ENCODE measurements at places on chromosomes 4 and X.

DNA sequence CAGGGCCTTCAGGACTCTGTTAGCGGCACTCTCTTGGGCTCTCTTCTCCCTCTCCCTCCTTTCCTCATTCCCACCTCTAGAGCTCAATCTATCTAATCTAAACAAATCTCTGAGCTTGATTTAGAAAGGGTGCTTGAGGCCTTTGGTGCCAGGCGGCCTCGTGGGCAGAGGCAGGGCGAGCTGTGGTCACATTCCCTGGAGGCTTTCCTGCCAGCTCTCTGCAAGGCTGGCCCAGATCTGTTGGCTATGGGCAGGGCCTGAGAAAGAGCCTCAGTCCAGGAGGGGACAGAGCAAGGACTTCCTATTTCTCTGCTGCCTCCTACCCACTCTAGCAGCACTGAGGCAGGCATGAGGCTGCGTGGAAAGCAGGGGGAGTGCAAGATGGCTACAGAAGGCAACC, 38.6 kb downstream of the PJA1 start:
- DNase-seq, result no peak

GRCh38 chr4:118113220-118113619, 78.9 kb downstream of the NDST3 start:
- no peak for DNase-seq

DNA sequence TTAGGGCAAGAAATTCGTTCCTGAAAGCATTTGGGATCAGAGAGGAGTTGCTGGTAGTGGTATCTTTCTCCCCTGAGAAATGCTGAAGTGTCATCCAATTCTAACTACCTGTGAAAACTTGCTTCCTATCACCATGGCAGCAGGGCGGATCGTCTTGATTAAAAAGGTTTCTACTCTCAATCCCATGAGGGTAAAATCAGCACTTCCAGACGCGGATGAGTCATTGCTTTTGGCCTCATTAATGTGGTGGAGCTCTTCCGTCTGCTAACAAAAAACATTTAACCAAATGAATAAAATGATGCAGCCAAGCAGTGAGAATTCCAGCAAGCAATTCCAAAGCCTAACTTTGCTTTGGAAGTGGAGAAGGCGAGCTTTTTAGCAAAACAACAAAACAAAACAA, 325.6 kb downstream of the CAMK2D start:
- no peak for DNase-seq

DNA sequence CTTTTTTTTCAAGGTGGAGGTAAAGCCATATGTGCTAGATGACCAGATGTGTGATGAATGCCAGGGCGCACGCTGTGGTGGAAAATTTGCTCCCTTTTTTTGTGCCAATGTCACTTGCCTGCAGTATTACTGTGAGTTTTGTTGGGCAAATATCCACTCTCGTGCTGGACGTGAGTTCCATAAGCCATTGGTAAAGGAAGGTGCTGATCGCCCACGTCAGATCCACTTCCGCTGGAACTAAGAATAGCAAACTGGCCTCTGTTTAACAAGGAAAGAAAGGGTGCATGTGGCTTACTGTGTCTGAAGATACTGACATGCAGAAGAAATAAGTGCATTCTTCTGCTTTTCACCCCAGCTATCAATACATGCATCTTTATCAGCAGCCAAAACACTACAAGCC, 63.9 kb downstream of the CPEB2 start:
- DNase-seq, result no peak

DNA sequence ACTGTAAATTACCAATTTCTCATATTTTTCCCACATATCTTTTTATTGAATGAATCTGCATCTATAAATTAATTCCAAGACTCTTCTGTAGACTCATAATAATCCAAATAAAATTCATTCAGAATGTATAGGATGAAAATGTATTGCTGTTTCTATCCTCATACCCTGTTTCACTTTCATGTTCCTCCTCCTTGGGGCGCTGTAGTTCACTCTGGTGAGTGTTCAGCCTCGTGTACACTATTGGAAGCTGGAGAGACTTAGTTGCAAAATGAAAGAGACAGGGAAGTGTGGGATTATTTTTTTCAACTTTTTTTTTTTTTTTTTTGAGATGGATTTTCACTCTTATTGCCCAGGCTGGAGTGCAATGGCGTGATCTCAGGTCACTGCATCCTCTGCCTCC, 296.1 kb downstream of the TLL1 start:
- DNase-seq, result no peak

DNA sequence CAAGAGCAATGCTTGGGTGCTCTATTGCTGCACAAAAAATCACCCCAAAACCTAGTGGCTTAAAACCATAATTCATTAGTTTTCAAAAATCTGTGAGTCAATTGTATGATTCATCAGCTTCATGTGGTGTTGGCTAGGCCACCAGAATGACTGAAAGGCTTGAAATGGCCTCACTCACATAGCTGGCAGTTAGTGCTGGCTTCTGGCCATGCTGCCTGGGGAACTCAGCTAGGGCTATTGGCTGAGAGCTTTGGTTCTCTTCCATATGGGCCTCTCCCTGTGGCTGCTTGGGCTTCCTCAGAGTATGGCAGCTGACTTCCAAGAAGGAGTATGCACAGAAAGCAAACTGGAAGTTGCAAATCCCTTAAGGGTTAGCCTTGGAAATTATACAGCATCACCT, 3.1 kb upstream of the MTMR1 start:
- DNase-seq, result no peak

All from effector memory CD4-positive, alpha-beta T cell (primary cell).